ENCODE measurements at places on chromosomes 1 and 21.

DNA sequence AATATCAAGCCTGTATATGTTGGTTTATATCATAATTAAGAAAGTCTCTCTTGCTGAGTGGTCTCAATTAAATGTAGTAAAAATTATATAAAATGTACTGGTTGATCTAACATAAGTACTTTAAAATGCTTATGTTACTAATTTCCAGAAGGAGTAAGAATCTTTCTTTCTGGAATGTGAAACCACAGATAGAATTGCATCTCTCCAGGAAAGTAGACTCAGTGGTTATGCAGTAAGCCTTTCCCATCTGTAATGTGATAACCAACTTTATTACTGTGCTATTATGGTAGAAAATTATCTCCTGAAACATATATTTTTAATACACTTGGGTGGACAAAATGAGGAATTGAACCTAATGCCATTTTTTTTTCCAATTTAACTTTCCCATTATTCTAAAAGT lies 8.9 kb upstream of the RALGPS2 start:
- no peak for DNase-seq

DNA sequence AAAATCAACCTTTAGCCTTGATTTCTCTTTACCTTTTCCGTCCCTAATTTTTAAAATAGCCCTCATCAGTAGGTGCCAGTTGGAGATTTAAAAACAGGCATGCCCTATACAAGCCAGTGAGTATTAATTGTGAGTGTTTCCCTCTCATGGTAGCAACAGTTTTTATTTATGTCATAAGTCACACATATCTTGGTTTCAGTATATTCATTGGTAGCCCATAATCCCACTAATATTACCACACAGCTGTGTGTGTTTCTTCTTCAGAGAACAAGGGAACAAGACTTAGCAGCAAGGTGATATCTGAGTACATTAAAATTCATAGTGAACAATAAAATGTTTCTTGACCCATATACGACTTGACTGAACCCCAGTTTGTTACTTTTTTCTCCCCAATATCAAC lies 68.6 kb upstream of the HSPA13 start:
- DNase-seq = no peak

- DNase-seq = peak; percentile 16
These were observed 19.2 kb upstream of the EVA1B start for GRCh38 chr1:36342426-36343185.

GRCh38 chr1:207084232-207084631 lies 4.4 kb upstream of the C4BPB start:
- DNase-seq = no peak

- no peak for DNase-seq
These were observed at the start of gene DMRTA2 for GRCh38 chr1:50422946-50423669. Gene DMRTA2 (minus strand): TSS chr1:50423443. CDS start chr1:50421536, 1,907 bp downstream.

DNA sequence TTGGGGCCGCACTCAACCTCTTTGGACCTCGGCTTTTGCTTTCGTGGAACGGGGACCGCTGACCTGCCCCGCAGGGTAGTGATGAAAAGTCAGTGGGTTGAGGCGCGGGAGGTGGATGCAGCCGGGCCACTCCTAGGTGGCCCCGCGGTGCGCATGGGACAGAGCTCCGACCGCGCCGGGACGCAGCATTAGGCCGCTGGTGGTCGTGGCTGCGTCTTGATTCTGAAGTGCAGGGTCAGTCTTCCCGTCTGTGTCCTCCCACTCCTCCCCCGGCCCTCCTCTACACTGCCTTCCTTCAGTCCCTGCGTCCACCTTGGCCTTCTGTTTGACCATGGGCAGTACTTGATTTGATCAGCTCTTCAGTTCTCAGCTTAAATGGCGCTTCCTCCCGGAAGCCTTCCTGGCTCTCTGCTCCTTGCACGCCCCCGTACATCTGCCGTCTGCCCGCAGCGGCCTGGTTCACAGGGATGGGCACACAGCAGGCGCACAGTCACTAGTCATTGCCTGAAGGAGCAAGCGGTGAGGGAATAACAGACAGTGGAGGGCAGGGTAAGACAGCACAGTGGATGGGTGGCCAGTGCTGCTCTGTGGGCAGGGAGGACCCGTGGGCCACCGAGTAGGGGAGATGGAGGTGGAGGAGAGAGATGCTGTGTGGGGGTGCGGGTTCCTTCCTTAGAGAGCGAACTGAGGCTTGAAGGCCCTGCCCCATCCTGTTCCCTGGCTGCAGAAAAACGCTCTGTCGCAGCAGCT lies 633 bp downstream of the THEMIS2 start:
- no peak for DNase-seq

- DNase-seq = no peak
These were observed 651 bp upstream of the HPCA start for GRCh38 chr1:32885676-32886003.

DNA sequence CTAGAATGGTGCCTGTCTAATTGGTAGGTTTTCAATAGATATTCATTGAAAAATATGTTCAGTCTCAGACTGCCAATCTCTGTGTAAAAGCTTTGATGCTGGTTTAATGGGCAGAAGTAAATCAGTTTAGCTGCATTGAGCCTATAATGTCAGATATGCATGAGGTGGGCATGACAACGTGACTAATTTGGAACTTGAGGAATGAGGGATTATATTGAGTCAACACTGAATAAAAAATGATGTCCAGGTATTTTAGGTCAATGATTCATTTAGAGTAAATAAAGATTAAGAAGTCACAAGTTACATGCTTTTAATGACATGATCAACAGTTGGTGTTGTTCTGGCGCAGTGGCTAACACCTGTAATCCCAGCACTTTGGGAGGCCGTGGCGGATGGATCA lies 3.0 kb downstream of the WDR3 start:
- DNase-seq = no peak

DNA sequence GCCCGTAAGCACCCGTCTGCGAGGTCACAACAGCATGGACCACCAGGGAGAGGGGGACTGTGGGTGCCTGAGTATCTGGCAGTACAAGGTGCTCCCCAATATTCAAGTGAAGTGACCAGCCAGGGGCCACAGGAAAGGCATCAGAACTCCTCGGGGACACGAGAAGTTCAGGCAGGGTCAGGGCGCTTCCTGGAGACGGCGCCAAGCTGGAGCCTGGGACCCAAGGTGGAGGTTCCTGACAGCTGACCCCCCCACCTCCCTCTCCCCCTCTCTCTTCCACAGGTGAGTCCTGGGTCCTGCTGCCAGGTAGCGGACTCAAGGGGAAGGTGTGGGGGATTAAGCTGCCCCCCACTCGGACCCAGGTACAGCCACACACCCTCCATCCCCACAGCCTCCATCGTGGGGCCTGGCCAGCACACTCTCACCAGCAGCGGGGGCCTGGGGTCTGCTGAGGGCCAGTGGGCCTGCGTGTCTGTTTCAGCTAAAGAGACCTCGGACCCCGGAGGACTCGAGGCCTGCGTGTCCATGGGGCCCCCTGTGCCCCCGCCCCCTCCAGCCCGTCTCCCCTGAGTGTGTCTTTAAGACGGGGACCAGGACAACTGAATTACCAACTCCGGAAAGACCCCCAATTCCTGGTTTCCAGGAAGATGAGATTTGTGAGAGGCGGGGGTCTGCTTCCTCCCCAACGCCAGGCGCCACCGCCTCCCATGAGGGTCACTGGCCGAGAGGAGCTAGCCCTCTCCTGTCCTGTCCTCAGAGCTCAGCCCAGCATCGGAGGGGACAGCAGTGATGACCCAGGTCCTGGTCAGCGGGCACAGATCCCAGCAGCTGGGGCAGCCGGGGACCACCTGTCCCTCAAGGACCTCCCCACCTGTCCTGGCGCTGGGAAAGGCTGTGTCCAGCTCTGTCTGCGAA lies 6.2 kb downstream of the TNFRSF18 start:
- DNase-seq = no peak

GRCh38 chr1:154391086-154391770 lies 13.9 kb upstream of the IL6R start:
- DNase-seq = no peak

- DNase-seq = peak; percentile 72
These were observed 17.4 kb downstream of the CELA3A start for GRCh38 chr1:22018583-22019559.

DNA sequence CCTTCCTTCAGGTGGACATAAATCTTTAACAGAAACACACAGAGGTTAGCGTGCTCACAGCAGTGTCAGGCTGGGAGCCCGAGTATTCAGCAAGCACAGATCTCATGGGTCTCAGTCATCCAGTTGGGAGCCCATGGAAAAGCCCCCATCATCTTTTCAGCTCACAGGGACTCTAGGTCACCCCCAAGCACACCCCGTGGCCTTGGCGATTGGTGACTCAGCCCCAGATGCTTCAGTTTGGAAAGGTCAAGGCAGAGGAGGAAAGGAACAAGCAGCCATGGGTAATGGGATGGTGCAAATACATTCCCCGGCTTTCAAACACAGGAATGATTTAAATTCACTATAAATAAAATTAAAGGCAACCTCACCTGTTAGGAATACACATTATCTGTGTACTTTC lies 88.9 kb downstream of the PGBD5 start:
- no peak for DNase-seq

- no peak for DNase-seq
These were observed 53.9 kb downstream of the EDN2 start for GRCh38 chr1:41430582-41430981.

DNA sequence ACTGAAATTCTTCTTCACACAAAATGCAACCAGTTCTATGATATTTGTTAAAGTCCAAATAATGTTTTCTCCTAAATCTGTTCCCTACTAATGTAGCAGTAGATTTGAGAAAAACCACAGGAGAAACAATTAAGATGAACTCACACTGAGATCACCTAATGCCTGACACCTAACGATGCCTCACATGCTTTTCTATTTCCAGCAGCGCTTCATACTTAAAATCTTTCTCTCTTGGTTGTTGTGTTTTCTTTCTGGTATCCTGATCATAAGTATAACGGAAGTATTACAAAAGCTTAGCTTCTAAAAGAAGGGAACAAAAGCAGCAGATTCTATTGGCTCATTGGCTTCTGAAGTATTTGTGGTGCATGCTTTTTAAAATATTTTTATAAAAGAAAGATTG lies 267.2 kb upstream of the SGIP1 start:
- no peak for DNase-seq

- no peak for DNase-seq
These were observed 72.2 kb upstream of the GJB5 start for GRCh38 chr1:34682452-34683223.

- DNase-seq = no peak
These were observed 24.1 kb upstream of the ARHGEF11 start for GRCh38 chr1:157069601-157070000.

GRCh38 chr21:42454786-42455185 lies 41.2 kb downstream of the RSPH1 start:
- no peak for DNase-seq

- DNase-seq = no peak
These were observed 30.8 kb downstream of the MRPL37 start for GRCh38 chr1:54230507-54231339.

Measured in GOT3 (cell line).